ENCODE measurements at places on chromosomes 5 and 9. TPM values are rescaled to one million over a fixed set of nuclear protein-coding genes. Genes with fewer than 3 reads are reported as not detected.

- H3K27ac ChIP-seq, result peak overlapping the region; percentile 93
- no peak for DNase-seq
- no peaks in the 10 kb centered on the region for H3K36me3 ChIP-seq
- H3K4me1 ChIP-seq, result peaks cover 12% of the 10 kb centered on the region
- no peak overlapping the region for H3K4me3 ChIP-seq
Measured at GRCh38 chr9:97534185-97534584, 32.7 kb downstream of the TMOD1 start.

DNA sequence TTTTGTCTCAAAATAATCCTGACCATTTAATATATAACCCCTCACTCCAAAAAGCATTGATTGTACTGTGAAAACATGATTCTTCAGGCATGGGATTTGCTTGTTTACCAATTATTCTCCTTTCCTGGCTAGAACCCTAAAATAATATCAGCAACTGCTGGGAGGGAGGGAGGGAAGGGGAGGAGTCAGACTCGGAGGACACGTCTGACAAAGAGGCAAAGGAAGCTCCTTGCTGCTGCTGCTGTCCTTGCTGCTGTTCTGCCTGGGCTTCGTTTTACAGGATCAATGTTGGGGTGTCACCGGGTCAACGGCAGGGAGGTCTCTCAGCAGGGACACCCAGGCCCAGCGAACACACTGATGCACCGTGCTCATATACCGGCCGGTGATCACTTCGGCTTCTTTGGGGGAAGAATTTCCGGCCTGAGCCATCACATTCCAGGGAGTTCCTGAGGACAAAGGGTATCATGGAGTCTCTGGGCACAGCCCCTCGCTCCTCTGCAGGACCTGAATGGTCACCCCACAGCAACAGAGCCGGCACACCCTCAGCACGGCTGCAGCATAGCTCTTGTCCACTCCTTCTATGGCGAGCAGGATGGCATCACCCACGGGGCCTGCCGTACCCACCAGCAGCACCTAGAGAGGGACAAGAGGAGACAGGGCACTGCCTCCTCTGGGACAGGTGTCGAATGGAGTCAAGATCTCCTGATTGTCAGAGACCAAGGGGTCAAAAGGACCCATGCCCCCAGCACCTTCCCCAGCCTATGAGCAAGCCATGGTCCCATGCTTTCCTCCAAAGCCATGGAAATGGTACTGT, 27.9 kb downstream of the MED10 start:
- no peaks in the 10 kb centered on the region for H3K27me3 ChIP-seq
- no peaks in the 10 kb centered on the region for H3K4me1 ChIP-seq
- H3K4me3 ChIP-seq, result no peak overlapping the region
- no peaks in the 10 kb centered on the region for H3K36me3 ChIP-seq

SPATA6L gene
- 3.9 TPM for total RNA-seq

DNA sequence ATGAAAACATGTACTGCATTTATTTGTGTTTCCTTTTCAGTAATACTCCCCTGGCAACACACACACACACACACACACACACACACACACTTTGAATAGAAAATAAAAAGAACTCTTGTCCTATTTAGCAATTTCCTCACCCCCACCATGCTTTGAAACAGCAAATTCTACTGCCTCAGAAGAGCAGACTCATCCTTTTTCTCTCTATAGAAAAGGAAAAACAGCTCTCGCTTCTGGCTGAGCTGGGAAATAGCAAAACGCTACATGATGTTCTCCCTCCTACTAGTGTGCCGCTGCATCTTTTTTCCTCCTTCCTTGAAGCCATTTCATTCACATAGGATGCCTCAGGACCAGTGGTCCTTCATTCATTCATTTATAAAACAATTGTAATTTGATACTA, 453.6 kb downstream of the CSNK1G3 start:
- H3K27me3 ChIP-seq, result no peaks in the 10 kb centered on the region
- DNase-seq, result no peak
- H3K27ac ChIP-seq, result no peak overlapping the region
- no peaks in the 10 kb centered on the region for H3K4me1 ChIP-seq

PCDHB11 gene
- 2.2 TPM for total RNA-seq

DNA sequence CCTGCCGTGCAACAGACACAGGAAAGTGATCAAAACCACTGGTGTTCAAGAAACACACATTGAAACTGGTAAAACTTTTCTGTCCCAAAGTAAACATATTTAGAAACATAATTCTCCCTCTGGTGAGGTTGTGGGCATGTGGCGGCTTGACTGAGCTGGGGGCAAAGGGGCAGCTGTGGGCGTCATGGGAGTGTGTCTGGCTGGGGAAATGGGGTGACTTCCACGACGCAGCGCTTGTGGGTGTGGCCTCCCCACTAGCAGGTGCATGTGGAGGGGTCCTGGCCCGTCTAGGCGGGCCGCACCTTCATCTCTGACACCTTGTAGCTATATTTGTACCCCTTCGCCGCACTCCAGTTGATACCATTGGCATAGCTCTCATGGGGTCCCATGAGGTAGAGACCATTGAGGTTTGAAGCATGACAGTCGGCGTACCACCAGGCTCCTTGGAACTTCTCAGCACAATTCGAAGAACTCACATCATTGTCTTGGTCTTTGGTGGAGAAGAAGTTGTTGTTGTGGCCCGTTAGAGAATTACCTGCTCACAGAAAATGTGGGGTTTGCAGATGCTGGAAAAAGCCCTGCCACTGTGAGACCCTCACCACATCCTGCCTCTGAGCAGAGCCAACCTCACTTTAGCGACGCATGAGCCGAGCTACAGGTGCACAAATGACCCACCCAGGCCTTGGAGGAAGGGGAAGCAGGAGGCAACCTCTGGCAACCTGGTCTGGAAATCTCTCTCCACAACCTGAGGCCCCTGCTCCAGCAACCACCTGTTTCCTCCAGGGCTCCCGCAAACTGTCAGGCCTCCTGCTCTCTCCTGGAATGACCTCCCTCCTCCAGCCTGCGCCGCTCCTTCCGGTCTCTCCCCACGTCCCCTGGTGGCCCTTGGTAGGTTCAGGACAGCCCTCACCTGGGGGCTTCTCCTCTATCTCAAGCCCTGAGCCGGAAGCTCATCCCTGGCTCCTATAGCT, 7.9 kb downstream of the FCN1 start:
- H3K27ac ChIP-seq, result no peak overlapping the region
- H3K27me3 ChIP-seq, result no peaks in the 10 kb centered on the region
- H3K36me3 ChIP-seq, result no peaks in the 10 kb centered on the region

MAP3K1 gene
- 33.1 TPM for total RNA-seq

DNA sequence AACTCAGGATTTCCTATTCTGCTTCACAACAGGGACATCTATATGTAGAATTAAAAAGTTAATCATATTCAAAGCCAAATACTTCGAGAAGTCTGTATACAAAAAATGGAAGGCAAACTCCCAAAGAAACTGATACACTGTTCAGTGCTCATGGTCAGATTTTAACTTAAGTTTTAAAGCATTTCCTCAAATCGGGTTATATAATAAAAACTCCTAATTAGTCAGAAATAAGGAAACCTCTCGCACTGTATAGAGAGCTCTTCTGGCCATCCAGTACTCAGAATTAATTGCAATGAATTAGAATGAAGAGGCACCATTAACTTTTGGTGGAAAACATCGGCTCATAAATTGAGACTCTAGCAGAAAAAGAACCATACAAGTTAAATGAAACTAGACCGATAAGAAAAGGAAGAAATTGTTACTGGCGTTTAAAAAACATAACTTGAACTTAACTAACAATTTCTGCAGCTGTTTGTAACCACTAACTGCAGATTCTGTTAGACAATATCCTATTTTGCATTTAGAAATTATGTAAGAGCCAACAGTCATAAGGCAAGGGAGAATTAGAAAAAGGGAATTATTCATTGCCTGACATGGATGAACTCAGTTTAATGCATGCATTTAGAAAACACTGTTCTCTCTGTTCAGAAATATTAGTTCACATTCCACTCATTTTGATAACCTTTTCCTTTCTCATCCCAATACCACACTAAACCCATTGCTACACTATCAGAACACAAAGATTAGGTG, 96.6 kb downstream of the FNBP1 start:
- no peak for DNase-seq
- H3K27me3 ChIP-seq, result no peaks in the 10 kb centered on the region
- peaks cover 8% of the 10 kb centered on the region for H3K4me1 ChIP-seq
- H3K36me3 ChIP-seq, result no peaks in the 10 kb centered on the region
- peak overlapping the region; percentile 53 for H3K27ac ChIP-seq

DNA sequence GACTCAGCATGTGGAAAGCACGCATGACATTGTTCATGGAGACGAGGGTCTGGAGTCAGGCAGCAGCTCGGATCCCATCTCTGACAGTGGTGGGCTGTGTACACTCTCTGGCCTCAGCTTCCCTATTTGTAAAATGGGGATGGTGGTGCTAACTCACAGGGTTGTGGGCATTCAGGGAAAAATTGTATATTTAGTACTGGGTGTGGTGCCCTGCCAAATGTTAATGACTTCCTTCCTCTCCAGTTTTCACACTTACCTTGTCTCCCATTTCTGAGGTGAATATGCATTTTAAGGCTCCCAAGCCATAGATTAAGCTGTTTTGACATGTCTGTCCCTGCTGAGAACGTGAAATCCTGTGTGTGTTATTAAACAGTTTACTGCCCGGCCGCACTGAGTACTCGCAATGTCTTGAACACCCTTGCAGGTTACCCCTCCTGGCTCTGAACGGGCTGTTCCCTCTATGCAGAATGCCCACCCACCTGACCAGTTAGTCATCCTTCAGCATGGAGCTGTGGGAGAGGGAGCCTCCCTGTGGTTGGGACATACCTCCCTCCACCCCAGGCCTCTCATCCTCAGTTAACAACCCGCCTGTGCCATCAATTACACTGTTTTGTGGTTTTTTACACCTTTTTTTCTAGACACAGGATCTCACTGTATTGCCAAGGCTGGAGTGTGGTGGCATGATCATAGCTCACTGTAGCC, 25.8 kb downstream of the TJP2 start:
- DNase-seq, result no peak
- H3K36me3 ChIP-seq, result no peaks in the 10 kb centered on the region
- H3K27me3 ChIP-seq, result no peaks in the 10 kb centered on the region
- H3K4me1 ChIP-seq, result peaks cover 6% of the 10 kb centered on the region
- H3K27ac ChIP-seq, result no peak overlapping the region

LHX3 gene
- not detected for total RNA-seq
